ENCODE measurements at places on chromosomes 7 and 10. TPM values are rescaled to one million over a fixed set of nuclear protein-coding genes. Genes with fewer than 3 reads are reported as not detected.
A peak's percentile ranks its signal among the peaks of the same experiment; 100 is the strongest.

GRCh38 chr7:33918438-33919143, 13.3 kb downstream of the BMPER start:
- no peaks in the 10 kb centered on the region for H3K36me3 ChIP-seq
- no peak overlapping the region for H3K27ac ChIP-seq
- peaks cover 35% of the 10 kb centered on the region for H3K27me3 ChIP-seq
- DNase-seq = no peak

DNA sequence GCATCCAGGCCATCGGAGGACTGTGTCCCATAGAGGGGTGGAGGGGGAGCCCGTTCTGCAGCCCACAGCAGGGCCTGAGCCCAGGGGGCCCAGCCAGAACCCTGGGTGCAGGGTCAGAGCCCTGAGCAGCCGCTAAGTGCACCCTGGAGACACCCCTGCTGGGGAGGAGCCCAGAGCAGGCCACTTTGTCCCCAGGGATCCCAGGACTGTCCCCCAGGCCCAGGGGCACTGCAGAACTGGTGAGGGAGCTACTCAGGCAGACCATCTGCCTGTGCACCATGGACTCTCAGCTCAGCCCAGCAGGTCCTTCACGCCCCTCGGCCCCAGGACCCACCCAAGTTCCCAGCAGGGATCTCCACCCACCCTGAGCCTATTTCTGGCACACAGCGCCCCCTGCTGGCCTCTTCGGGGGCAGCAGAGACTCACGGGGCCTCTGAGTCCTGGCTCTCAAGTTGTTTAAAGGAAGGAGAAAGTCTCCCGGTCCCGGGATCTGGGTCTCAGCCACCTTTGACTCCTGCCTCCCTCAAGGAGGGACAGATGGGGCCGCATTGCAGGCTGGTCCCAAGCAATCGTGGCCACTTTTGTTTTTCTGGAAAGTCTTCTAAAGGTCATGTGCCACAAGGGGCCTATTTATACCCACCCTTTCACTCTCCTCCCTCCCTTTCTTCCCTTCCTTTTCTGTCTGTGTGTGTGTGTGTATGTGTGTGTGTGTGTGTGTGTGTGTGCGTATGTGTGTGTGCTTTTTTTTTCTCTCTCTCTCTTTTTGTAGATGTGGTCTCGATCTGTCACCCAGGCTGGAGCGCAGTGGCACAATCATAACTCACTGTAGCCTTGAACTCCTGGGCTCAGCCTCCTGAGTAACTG, 90.3 kb downstream of the MYL10 start:
- peaks cover 12% of the 10 kb centered on the region for H3K27me3 ChIP-seq
- H3K4me1 ChIP-seq = peaks cover 17% of the 10 kb centered on the region
- H3K4me3 ChIP-seq = no peak overlapping the region
- DNase-seq = peak; percentile 52

DNA sequence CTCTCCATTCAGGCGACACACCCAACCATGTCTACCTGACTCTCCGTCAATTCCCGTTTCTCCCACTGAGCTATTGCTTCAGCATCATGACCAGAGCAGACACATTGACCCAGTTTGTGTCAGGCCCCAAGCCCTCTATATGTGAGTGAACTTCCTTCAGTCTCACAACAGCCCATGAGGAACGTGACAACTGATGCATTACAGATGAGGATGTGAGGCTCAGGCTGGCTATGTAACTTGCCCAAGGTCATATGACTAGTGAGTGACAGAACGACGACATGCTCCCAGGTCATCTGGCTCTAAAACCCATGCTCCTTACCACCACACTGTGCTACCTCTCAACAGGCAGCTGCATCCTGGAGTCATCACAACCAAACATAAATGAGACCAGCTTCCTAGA, 3.7 kb downstream of the TMEM140 start:
- H3K36me3 ChIP-seq = peaks cover 36% of the 10 kb centered on the region
- no peaks in the 10 kb centered on the region for H3K27me3 ChIP-seq
- no peak for DNase-seq
- peaks cover 66% of the 10 kb centered on the region for H3K4me1 ChIP-seq
- peak overlapping the region; percentile 98 for H3K27ac ChIP-seq

GRCh38 chr10:33315891-33316290, 18.6 kb downstream of the NRP1 start:
- H3K27ac ChIP-seq = peak overlapping the region; percentile 61
- H3K4me1 ChIP-seq = peaks cover 99% of the 10 kb centered on the region
- H3K27me3 ChIP-seq = no peaks in the 10 kb centered on the region
- DNase-seq = no peak

- DNase-seq = no peak
- no peaks in the 10 kb centered on the region for H3K36me3 ChIP-seq
- H3K4me1 ChIP-seq = peaks cover 15% of the 10 kb centered on the region
- H3K27ac ChIP-seq = no peak overlapping the region
- no peaks in the 10 kb centered on the region for H3K27me3 ChIP-seq
- H3K4me3 ChIP-seq = no peak overlapping the region
Measured at GRCh38 chr7:36904101-36904500, 179.8 kb upstream of the AOAH start.

DNA sequence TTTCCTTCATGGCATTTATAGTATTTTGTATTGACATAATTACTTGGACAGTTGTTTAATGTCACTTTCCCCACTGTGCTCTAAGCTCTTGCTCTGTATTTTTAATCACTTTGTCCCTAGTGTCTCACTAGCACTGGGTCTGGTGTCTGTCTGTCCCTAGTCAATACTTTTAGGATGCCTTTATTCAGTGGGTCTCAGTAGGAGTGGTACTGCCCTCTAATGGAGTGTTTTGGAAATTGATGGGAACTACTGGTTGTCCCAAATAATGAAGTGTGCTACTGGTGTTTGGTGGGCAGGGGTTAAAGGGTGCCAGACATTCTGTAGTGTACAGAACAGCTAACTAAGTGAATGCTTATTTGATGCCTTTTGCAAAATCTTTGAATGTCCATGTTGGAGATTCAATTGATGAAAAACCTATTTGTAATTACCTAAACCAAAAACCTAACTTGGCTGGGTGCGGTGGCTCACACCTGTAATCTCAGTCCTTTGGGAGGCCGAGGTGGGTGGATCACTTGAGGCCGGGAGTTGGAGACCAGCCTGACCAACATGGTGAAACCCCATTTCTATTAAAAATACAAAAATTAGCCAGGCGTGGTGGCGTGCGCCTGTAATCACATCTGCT, 33.3 kb downstream of the CDK14 start:
- H3K4me1 ChIP-seq = peaks cover 24% of the 10 kb centered on the region
- no peaks in the 10 kb centered on the region for H3K36me3 ChIP-seq

DNA sequence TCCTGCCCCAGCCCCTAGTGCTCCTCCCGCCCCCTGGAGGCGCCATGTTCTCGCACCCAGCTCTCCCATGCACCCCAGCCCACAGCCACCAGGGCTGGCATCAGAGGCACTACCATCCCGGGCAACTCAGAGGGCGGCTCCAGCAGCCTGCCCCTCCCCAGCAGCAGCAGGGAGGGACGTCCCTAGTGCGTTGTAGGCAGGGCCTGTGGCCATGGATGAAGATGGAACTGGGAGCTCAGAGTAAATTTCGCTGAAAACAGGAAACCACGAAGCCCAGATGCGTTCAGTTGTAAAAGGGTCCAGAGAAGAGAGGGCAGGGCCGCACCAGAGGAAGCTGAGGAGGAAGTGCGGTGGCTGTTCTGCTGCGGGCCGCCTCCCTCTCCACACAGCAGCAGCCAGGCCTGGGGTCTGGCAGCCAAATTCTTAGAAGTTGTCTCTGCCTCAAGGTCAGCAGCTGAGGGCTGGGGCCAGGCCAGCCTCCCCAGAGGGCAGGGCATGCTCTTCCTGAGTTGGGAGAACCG, 24.6 kb downstream of the VSIR start:
- H3K36me3 ChIP-seq = peaks cover 38% of the 10 kb centered on the region
- peak; percentile 86 for DNase-seq
- peaks cover 85% of the 10 kb centered on the region for H3K4me1 ChIP-seq
- H3K27ac ChIP-seq = peak overlapping the region; percentile 87

The PNLIPRP2 gene
- total RNA-seq = not detected

DNA sequence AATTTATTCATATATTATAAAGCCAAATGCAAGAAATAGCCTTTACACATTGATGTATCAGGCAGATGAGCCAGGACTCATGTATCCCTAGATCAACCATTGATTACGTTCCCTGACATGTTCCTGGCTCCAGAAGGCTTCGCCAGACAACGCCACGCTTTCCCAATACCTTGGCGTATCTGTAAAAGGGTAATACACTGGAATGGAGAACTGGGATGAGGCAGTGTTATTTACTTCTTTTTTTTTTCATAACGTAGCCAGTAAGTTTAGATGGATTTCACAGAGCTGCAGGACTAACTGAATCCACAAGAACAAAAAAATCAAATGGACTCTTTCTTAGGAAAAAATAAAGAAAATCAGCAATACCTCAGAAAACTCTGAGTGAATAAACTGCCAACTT, 588.1 kb upstream of the SEMA3D start:
- no peaks in the 10 kb centered on the region for H3K36me3 ChIP-seq
- no peak overlapping the region for H3K27ac ChIP-seq
- H3K4me1 ChIP-seq = no peaks in the 10 kb centered on the region
- no peaks in the 10 kb centered on the region for H3K27me3 ChIP-seq

DNA sequence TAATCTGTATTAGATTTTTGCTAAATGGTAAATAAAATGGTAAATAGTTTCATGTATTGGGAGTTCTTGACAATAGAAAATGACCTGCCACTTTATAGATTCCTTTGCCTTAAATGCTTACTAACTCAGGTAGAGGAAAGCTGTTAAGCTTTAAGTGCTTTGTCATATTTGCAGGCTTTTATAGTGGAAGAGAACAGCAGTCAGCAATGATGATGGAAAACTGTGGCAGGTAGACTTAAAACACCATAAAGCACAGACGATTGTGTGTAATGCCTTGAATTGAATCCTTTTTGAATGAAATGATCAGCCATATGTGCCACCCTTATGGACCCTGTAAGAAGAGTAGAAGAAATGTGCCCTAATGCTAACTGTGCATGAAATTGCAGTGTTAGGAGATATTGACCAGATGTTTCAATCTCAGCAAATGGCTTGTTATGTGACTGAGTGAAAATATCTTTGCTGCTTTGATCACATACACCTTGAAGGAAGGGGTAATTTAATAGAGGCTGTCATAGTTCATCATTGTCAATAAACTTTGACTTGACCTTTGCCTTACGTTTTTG, 230.4 kb downstream of the ADK start:
- H3K4me1 ChIP-seq = no peaks in the 10 kb centered on the region
- no peaks in the 10 kb centered on the region for H3K36me3 ChIP-seq
- no peak overlapping the region for H3K4me3 ChIP-seq
- no peak for DNase-seq
- H3K27me3 ChIP-seq = no peaks in the 10 kb centered on the region

DNA sequence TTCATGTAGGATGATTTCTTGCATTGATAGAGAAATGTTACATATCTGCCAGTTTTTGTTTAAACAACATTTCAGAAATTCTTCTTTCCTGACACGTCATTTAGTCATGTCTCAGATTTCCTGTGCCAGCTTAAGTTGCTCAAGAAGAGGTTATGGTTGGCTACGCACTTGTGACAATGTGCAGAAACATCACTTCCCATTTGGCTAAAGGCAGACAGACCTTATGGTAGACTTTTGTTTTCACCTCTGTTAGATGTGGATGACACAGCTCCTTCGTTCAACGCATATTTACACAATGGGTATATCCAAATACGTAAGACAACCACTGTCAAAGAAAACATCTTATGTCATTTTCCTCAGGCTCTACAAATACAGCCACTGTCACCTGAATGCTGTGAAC, 125.8 kb downstream of the DOCK4 start:
- H3K4me1 ChIP-seq = peaks cover 65% of the 10 kb centered on the region
- H3K27ac ChIP-seq = peak overlapping the region; percentile 43

- no peak overlapping the region for H3K27ac ChIP-seq
- H3K27me3 ChIP-seq = no peaks in the 10 kb centered on the region
- DNase-seq = no peak
- H3K4me1 ChIP-seq = no peaks in the 10 kb centered on the region
- no peak overlapping the region for H3K4me3 ChIP-seq
- H3K36me3 ChIP-seq = no peaks in the 10 kb centered on the region
Measured at GRCh38 chr7:144531181-144531580, 127.7 kb upstream of the NOBOX start.

DNA sequence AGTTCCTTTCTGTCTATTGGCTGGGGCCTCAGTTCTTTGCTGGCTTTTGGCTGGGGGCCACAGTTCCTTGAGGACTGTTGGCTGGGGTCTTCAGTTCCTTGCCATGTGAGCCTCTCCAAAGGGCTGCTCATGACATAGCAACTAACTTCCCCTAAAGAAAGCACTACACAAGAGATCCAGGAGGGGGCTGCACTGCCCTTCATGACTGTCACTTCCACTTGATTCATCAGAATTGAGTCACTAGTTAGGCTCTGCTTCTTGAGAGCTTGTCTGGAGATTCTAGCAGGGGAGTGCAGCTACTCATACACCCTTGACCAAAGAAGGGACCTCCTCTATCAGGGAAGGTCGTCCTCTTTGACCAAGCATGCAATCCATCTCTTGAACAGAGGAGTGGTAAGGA, 38.0 kb upstream of the MKX start:
- no peak overlapping the region for H3K4me3 ChIP-seq
- H3K4me1 ChIP-seq = no peaks in the 10 kb centered on the region
- no peak for DNase-seq
- no peak overlapping the region for H3K27ac ChIP-seq

DNA sequence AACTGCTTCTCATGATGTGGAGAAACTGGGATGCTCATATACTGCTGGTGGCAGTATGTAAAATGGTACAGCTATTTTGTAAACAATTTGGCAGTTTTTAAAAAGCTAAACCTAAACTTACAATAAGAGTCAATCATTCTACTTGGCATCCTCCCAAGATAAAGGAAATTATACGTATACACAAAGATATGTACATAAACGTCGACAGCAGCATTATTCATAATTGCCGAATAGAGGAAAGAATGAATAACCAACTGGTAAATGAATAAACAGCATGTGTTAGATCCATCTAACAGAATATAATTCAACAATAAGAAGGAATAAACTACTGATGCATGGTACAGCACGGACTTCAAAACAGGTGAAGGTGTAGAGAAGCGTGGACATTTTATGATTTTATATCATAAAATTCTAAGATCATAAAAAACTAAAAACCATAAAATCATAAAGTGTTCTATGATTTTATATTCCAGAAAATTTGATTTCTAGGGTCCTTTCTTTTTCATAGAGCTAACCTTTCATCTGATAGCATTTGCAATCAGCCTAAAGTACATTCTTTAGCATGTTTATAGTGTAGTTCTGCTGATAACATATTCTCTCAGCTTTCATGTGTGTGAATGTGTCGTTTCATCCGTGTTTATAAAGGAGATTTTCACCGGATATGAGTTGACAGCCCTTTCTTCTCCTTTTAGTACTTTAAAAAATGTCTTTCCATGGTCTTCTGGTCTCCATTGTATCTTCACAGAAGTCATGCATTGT, 261.5 kb downstream of the DIP2C start:
- H3K27ac ChIP-seq = no peak overlapping the region
- no peak for DNase-seq
- H3K27me3 ChIP-seq = no peaks in the 10 kb centered on the region
- H3K4me3 ChIP-seq = no peak overlapping the region
- H3K4me1 ChIP-seq = no peaks in the 10 kb centered on the region

GRCh38 chr10:7350541-7351195, 60.2 kb downstream of the SFMBT2 start:
- DNase-seq = no peak
- H3K36me3 ChIP-seq = peaks cover 16% of the 10 kb centered on the region
- no peak overlapping the region for H3K4me3 ChIP-seq

- no peak overlapping the region for H3K27ac ChIP-seq
- no peaks in the 10 kb centered on the region for H3K4me1 ChIP-seq
- no peak overlapping the region for H3K4me3 ChIP-seq
- H3K36me3 ChIP-seq = peaks cover 31% of the 10 kb centered on the region
- no peak for DNase-seq
Measured at GRCh38 chr7:2255145-2256139, 13.4 kb downstream of the NUDT1 start.

The FHIP2A gene
- total RNA-seq = 26.6 TPM

The OPN1SW gene
- not detected for total RNA-seq

- no peak overlapping the region for H3K4me3 ChIP-seq
Measured at GRCh38 chr10:4776234-4776638, 49.8 kb upstream of the AKR1E2 start.

The PSMC2 gene
- total RNA-seq = 111 TPM

The ADIRF gene
- total RNA-seq = 41.1 TPM

The ZNF117 gene
- 3.2 TPM for total RNA-seq

All from left ventricle myocardium inferior (tissue), 1 donor.